ENCODE measurements at places on chromosomes 12 and 14. TPM values are rescaled to one million over a fixed set of nuclear protein-coding genes. Genes with fewer than 3 reads are reported as not detected.

CISTR gene
- polyA plus RNA-seq: not detected

LRTM2 gene
- polyA plus RNA-seq: 0.96 TPM

KITLG gene
- 12.2 TPM for polyA plus RNA-seq

- no peak overlapping the region for H3K4me3 ChIP-seq
- H3K36me3 ChIP-seq: no peaks in the 10 kb centered on the region
- H3K27ac ChIP-seq: no peak overlapping the region
- no peak for DNase-seq
Measured at GRCh38 chr14:69268763-69269162, 8.8 kb downstream of the GALNT16 start.

GRCh38 chr12:13745111-13745860 lies 236.1 kb downstream of the GRIN2B start:
- no peaks in the 10 kb centered on the region for H3K36me3 ChIP-seq
- H3K4me3 ChIP-seq: no peak overlapping the region
- no peaks in the 10 kb centered on the region for H3K27me3 ChIP-seq
- no peak for DNase-seq

- H3K4me3 ChIP-seq: no peak overlapping the region
- no peak for DNase-seq
- no peaks in the 10 kb centered on the region for H3K27me3 ChIP-seq
- H3K4me1 ChIP-seq: no peaks in the 10 kb centered on the region
- H3K36me3 ChIP-seq: no peaks in the 10 kb centered on the region
Measured at GRCh38 chr14:43169722-43170121, 1337.4 kb downstream of the FSCB start.

DNA sequence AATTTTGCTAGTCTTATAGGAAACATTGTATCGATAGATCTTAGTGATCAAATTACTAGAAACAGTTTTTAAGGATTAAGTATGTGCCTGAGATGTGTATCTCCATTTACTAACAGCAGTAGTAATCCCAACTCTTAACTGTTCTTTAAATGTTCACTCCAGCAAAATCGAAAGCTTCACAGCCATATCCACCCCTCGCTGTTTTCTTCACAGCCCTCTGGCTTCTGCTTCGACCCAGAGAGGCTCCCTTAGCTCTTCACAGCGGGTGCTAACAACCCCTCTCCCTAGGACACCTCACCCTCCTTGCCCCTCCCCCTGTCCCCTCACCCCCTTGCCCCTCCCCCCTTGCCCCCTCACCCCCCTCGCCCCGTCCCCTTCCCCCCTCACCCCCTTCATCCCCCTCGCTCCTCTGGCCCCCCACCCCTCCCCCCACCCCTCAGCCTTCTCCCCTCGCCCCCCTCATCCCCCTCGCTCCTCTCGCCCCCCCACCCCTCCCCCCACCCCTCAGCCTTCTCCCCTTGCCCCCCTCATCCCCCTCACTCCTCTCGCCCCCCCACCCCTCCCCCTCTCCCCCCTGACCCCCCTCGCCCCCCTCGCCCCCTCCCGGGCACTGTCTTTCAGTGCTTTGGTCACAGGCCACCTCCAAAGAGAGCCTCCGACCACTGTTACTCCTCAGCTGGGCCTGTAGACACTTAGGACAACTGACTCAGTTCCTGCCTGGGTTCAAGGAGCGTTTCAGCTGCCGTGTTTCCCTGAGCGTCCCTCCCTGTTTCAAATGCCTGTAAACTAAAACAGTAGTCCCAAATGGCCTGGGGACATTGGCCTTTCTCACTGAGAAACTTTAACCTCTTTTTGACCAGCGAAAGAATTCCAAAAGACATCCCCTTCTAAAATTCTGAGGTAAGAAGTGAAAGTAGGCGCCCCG lies 46.0 kb upstream of the DYNC1H1 start:
- no peak overlapping the region for H3K4me3 ChIP-seq
- no peaks in the 10 kb centered on the region for H3K27me3 ChIP-seq
- no peak overlapping the region for H3K27ac ChIP-seq
- H3K36me3 ChIP-seq: no peaks in the 10 kb centered on the region
- DNase-seq: no peak
- no peaks in the 10 kb centered on the region for H3K4me1 ChIP-seq

DNA sequence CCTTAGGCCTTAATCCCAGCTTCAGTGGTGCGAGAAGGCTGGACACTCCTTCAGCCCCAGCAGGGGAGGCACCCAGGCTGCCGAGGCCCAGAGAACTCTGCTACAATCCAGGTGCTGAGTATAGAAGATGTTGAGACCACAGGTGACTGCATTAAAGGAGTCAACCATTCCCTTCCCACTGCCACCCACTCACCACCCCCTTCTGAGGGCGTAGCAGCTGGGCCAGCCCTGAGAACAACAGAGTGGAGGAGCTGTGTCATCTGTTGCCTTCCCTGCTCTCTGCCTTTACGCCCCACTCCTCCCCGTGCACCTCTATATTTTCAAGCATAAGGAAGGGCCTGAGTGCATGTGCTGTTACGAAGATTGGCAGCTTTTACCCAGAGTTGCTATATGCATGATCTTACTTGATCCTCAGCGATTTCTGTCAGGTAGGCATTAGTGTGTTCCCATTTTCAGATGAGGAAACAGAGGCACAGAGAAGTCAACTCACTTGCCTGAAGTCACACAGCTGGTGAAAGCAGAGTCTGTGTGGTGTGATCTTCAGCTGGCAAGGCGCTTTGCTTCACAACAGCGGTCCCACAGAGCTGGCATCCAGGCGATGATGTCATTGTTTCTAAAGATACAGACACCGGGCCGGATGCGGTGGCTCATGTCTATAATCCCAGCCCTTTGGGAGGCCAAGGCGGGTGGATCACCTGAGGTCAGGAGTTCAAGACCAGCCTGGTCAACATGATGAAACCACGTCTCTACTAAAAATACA lies 46.7 kb downstream of the RIN3 start:
- DNase-seq: peak; percentile 61
- peaks cover 30% of the 10 kb centered on the region for H3K4me1 ChIP-seq
- no peak overlapping the region for H3K4me3 ChIP-seq
- no peaks in the 10 kb centered on the region for H3K27me3 ChIP-seq
- H3K36me3 ChIP-seq: no peaks in the 10 kb centered on the region

DNA sequence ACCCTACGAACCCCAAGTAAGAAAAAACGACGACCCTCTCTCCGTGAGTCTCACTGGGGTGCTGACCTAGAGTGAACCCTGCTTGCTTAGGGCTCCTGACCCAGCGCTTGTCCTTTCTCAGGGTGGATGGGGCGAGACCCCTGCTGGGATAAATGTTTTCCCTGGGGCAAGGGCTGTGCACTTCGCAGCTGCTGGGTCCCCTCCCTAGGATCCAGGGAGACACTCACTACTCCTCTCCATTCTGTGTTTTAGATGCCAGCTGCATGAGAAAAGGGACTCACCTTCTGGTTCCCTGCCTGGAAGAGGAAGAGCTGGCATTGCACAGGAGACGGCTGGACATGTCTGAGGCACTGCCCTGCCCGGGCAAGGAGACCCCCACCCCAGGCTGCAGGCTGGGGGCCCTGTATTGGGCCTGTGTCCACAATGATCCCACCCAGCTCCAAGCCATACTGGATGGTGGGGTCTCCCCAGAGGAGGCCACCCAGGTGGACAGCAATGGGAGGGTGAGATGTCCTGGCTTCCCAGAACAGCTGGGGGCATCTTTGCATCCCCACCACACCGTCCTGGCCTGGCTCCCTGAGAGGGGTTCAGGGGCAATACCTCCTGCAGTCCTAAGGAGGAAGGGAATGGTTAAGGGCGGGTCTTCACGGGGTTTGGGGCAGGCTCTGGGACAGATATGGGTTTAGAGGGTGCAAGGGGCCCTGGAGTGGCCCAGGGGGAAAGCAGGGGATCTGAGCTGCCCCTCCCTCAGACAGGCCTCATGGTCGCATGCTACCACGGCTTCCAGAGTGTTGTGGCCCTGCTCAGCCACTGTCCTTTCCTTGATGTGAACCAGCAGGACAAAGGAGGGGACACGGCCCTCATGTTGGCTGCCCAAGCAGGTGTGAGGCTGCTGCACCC lies 663 bp downstream of the ANKRD33 start:
- peak overlapping the region; percentile 32 for H3K4me3 ChIP-seq
- H3K4me1 ChIP-seq: no peaks in the 10 kb centered on the region
- no peaks in the 10 kb centered on the region for H3K27me3 ChIP-seq
- no peaks in the 10 kb centered on the region for H3K36me3 ChIP-seq

Measured in testis (tissue), 5 donors.